PC-9 (cell line): ENCODE measurements at places on chromosomes 1 and 21. TPM values are rescaled to one million over a fixed set of nuclear protein-coding genes. Genes with fewer than 3 reads are reported as not detected.
A peak's percentile ranks its signal among the peaks of the same experiment; 100 is the strongest.

CASZ1 gene
- 15.2 and 18.9 TPM in 2 replicates for total RNA-seq

DNA sequence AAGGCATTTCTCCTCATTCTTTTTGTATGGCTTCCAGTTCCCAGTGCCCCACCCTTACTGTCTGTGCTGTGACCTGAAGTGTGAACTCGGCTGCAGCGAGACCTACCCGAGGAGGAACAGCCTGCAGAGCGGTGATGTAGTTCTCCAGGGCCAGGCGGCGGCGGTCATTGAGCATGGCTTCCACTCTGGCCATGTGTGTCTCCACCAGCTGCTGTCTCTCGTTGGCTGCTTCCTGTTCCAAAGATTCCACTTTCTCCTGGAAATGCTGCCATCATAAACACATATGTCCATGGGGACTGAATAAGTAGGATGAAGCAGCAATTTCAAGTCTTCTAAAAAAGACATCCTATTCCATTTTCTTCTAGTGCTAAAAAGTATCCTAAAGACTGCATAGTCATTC lies 195.6 kb downstream of the APP start:
- DNase-seq, result no peak

BARHL2 gene
- total RNA-seq, result not detected in 2 replicates

DNA sequence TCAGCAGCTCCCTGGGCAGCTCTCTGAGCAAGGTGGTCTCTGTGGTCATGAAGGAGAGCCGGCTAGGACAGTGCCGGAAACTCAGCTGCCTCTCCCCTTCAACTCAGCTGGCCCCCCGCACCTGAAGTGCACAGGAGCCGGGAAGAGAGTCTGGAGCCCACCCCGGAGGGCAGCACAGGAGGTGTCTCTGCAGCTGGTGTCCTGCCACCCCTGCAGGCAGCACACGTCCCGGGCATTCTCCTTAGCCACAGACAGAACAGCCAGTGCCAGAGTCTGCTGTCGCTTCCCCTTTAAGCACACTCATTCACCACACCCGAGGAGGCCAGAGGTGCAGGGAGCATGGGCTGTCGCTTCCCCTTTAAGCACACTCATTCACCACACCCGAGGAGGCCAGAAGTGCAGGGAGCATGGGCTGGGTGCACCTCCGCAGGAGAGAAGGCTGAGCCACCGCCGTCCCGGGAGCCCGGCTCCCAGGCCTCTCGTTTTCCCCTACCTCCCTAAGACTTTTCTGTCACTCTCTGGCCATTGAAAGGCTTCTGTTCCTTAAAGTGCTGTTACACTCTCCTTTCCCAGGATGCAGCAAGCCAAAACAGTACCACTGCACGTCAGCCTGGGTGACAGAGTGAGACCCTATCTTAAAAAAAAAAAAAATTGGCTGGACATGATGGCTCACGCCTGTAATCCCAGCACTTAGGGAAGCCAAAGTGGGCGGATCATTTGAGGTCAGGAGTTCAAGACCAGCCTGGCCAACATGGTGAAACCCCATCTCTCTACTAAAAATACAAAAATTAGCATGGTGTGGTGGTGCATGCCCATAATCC lies 16.9 kb upstream of the SAMD11 start:
- DNase-seq, result peak; percentile 74
